ENCODE measurements at places on chromosomes 6 and 20.

GRCh38 chr6:6856538-6857523 is 250.9 kb upstream of the RREB1 start:
- peak; percentile 47 for DNase-seq

- DNase-seq = no peak
These were observed 49.2 kb downstream of the TBC1D32 start for GRCh38 chr6:121285041-121285440.

GRCh38 chr6:139442188-139442671 is 67.8 kb upstream of the CITED2 start:
- DNase-seq = no peak

GRCh38 chr6:57097596-57097995 is 7.6 kb downstream of the ZNF451 start:
- DNase-seq = no peak

DNA sequence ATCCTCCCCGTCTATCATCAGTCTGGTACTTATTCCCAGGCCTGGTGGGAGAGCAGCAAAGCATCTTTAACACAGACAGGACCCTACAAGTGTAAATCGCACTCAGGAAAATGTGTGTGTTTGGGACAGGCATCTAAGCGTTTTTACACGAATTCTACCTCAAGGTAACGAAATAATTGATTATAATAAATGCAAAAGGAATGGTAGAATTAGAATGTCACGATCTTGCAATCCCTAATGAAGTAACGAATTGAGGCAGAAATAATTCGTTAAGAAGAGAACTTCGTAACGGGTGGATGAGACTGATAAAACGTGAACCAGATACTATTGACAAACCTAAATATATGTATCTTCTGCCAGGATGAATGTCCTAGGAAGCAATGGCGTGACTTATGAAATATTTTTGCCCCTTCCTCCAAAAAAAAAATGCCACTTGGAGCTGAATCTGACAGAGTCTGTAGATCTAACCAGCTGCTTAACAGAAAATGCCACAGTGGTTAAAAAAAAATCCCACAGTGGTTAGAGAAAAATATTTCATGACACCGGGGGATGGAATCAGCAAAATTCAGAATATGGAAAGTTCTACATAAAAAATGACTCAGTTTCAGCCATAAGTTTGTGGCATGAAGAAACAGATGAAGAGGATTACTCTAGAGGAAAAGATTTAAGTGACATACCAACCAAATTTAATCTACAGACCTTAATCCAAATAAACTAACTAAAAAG is 68.7 kb downstream of the F13A1 start:
- DNase-seq = no peak

DNA sequence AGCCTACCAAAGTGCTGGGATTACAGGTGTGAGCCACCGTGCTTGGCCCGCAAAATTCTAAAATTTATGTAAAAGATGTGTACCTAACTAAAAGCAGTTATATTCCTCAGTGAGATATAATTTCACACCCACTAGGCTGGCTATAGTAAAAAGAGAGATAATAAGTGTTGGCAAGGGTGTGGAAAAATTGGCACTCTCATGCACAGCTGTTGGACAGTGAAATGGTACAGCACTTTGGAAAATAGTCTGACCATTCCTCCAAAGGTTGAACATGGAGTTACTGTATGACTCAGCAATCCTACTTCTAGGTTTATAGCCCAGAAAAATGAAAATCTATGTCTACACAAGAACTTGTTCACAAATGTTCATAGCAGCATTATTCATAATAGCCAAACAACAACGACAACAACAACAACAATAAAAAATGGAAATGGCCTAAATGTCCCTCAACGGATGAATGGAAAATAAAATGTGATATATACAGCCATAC is 13.9 kb downstream of the C6orf15 start:
- no peak for DNase-seq

DNA sequence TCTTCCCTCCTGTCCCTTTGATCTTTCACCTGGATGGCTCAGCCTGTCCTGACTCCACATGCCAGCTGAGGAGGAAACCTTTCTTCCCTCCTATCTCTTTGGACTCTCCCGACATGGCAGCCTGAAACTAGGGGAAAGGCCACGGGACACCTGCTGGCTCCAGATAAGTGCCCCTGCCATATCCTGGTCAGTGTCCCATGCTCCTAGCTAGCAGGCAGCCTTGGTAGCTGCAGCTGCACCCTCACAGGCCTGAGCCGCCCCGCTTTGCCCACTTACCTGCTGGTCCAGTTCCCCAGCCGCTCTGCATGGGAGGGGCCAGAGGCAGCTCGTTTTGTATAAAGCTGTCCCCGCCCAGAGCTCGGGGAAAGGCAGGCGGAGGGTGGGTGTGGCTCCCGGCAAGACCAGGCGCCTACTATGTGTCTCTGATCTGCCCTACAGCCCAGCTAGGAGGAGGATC is 7.4 kb upstream of the SLC52A3 start:
- no peak for DNase-seq

DNA sequence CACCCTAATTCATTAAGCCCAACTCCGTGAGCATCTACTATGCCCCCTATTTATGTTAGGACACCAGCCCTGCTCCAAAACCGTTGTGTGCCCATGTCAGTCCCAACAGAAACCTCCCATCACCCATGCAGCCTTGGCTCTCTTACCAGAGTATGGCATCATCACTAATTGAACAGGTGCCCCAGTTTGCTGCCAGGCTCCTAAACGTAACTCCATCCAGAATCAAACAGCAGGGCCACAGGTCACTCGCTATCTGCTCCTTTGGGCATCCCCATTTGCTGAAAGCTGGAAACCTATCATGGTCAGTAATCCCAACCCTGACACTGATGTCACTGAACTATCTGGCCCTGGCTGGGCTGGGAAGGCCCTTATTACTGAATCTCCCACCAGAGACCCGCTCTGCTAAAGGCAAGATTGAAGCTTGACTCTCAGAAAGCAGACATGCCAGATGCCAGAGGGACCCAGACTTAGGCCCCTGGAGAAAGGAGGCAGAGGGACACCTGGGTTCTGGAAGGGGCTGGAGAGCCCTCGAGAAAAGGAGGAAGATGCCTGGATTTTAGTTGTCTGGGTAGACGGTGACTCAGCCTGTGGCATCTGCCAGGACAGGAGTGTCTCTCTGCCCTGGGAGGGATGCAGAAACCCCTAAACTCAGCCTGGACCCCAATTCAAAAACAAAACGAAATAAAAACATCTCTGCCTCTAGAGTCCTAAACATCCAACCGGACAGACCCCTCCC is 14.0 kb downstream of the MUCL3 start:
- DNase-seq = no peak

GRCh38 chr6:21406316-21406715 is 187.2 kb upstream of the SOX4 start:
- DNase-seq = no peak

DNA sequence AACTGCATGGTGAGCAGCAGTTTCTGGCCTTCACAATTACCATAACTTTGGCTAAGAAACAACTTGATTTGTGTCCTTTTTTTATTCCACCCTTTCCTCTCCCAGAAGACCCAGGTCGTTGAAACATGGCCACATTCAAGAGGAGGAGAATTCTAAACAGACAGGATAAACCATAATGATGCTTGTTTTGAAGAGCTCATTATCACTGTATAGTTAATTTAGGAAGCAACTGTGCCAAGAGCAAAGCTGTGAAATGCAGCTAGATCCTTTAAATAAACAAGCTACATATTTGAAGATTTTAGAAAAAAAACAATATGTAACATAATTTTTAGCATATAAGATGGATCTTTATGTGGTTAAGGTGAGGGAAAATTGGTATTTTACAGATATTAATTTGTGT is 104.5 kb downstream of the KLHL32 start:
- DNase-seq = no peak

GRCh38 chr6:38774929-38775707 is 60.0 kb downstream of the DNAH8 start:
- DNase-seq = no peak

GRCh38 chr20:24149881-24150307 is 161.3 kb upstream of the GGTLC1 start:
- no peak for DNase-seq

DNA sequence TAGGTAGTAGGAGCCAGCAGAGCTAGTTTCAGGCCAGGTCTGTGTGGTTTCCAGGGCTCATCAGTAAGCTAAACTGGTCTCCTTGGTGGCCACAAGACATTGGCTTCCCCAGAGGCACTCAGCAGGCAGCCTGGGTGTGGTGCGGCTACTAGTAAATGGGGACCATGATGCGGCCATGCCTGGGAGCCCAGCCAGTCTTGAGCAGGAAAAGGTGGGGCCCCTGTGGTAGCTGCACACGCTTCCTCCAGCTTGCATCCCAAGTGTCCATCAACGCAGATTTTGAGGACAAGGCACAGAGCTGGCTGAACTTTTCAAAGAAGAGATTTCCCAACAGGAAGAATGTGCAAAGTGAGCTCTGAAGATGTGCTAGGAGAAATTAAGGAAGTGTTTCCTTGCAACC is 107.4 kb upstream of the NAA20 start:
- no peak for DNase-seq

- peak; percentile 18 for DNase-seq
These were observed 117.0 kb downstream of the ERMARD start for GRCh38 chr6:169868458-169868857.

GRCh38 chr6:105321207-105321606 is 81.7 kb downstream of the PREP start:
- DNase-seq = no peak

- no peak for DNase-seq
These were observed 6.9 kb upstream of the CCM2L start for GRCh38 chr20:32003325-32003724.

DNA sequence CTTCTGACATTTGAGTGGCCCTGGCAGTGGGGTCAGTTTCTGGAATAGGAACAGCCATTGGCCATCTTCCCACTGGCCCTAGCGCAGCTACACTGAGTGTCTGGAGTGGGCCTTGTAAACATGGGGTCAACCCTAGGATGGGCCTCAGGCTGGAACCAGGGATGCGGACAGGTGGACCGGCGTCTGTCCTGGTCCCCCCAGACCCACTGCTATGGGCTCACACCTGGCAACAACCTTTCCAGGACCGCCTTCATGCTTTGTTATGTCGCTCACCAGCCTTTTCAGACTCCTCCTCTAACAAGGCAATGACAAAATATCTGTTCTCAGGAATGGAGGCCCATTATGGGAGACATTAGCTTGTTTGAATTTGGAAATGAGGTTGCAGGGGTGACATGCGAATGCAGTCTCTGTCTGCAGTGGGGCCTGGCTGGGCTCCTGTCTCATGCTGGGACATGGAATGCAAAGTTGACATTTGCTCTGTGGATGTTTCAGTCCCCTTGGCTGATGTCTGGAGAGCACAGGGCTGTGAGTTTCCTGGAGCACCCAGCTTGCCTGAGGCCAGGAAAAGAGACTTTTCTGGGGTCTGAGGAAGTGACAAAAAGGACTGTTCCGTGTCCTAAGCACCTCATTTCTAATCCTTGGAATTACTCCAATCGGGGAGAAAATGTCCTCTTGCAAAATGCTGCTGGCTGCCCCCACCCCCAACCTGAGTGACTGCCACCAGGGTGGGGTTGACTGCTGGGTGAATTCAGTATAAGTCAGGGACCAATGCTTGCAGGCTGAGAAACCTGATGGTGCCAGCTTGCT is 98.7 kb upstream of the PMEPA1 start:
- DNase-seq = no peak

GRCh38 chr6:100322886-100323285 is 141.8 kb downstream of the SIM1 start:
- no peak for DNase-seq

- no peak for DNase-seq
These were observed 69.1 kb downstream of the ELOVL4 start for GRCh38 chr6:79878142-79878748.

DNA sequence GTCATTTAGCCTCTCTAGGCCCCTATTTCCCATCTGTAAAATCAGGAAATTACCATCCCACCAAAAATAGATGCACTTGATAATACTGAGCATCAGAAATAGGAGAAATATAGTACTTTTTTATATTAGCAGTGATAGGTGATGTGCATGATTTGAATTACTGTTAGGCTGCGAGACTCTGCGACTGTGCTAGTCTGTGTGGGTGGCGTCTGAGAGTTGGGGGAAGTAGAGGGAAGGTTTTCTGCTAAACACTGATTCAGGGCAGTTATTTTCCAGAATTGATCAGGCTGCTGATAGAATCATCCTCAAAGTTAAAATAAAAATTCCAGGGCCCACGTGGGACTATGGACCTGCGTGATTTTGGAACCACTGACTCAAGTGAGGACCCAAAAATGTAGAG is 60.4 kb upstream of the ARMH2 start:
- no peak for DNase-seq

DNA sequence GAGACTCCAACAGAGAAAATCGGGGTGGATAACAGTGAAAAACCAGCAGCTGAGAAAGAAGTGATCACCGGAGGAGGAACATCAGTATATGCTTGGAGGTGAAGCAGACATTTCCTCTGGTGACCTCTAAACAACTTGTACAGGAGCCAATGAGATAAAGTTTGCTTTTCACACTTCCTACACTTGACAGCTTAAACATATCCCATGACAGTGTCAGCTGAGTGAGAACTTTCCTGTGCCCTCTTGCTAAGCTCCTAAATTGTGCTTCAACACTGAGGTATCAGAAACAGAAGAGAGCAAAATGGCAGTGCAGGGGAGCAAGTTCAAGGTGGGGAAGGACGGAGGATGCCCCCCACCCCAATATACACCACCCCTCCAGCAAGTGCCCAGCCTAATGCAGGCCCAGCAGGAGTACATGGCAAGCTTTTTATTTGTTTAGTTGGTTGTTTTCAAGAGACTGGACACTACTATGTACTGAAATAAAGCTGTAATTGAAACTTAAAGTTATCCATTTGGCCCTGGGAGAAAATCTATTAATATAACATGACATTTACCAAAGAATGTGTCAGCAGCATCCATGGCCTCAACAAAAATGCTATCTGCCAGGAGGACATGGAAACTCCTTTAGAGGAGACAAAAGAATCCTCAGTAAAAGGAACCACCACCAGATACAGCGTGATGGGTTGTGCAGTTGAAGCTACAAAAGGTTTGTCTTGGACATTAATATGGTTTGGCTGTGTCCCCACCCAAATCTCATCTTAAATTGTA is 540.2 kb downstream of the PRKN start:
- DNase-seq = no peak

GRCh38 chr6:13767121-13767808 is 47.1 kb downstream of the MCUR1 start:
- DNase-seq = no peak

- no peak for DNase-seq
These were observed 134.0 kb upstream of the SNX9 start for GRCh38 chr6:157688960-157689599.

GRCh38 chr6:116060572-116061283 is at the start of gene FRK:
Gene FRK, minus strand, starts transcription at chr6:116060891. Its CDS starts 580 bp downstream, at chr6:116060311.
- no peak for DNase-seq

DNA sequence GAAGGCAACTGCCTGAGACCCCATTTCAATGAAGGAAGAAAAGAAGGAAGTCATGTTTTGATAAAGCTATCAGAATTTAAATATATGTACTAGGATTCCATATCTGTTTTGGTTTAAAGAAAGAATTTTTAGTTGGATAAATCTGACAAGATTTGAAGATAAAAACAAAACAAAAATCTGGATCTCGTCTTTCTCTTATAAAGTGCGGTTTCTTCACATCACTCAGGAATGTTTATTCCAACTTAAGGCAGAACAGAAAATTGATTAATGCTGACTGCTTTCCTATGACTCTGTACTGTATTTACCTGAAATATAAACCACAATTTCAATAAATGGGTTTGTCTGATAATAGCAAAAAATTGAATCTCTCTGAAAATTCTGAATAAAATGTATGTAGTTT is 439.7 kb downstream of the RFPL4B start:
- no peak for DNase-seq
